ENCODE measurements at places on chromosomes 11 and 22.

DNA sequence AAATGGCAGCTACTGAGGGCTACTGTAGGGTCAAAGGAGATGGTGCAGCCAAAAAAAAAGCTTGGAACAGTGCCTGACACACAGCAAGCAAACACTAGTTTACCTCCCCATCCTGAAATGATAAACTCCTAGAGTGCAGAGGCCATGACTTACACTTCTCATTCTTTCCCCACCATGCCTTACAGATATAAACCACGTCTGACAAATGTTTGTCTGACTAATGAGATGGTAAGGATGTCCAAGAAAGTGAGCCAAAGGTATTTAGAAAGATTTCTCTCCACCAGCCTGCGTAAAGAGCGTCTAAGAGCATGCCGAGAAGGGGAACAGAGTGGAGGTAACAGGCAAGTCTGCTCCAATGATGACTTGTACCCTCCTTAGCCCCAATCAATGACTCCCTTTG, 99.0 kb downstream of the LARGE1 start:
- DNase-seq, result no peak

- no peak for DNase-seq
Measured at GRCh38 chr22:27533105-27533745, 268.3 kb downstream of the MN1 start.

DNA sequence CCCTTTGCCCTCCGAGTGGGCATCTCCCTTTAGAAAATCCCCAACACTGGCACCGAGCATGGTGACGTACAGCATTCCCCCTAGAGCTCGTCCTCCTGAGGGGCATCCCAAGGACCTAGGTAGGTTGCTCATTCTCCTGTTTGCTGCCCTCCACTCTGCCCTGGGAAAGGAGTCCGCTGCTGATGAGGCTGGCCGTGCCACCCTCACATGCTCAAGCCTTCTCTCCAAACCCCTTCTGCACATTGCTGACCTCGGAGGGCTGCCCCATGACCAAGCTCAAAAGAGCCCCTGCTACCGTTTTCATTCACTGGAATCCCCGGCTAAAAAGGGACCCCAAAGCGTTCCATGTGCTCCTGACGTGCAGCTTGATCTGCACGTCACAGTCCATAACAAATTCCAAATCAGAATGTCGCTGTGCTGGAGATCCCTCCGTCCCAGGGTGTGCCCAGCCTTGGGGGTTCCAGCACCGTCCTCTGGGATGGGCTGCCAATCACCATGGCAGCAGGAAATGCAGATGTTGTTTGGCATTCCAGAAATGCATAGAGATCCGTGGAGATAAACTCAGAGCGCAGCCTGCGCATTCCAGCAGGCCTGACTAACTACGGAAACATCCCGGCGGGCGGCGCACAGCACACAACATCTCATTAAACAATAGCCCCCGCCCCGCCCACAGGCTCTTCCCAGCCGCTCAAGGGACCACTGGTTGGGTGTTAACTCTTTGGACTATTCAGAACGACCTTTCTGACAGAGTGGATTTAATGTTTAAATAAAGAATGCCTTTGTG, 26.3 kb upstream of the GNB1L start:
- DNase-seq, result no peak

- DNase-seq, result no peak
Measured at GRCh38 chr11:120063686-120064340, 74.1 kb downstream of the TRIM29 start.

GRCh38 chr11:75105462-75105925, 8.8 kb upstream of the OR2AT4 start:
- DNase-seq, result no peak

DNA sequence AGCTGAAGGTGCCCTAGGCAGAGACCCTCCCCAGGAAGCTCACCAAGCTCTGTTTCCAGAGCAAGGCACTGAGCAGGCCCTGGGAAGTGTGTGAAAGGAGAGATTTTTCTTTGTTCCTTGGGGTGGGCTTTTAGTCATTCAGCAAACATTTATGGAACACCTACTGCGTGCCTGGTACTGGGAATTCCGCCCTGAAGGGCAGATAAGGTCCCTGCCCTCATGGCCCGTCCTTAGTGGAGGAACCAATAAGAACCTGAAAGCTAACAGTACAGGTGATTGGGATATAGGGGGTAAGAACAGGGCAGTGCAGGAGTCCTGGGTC, 3.9 kb downstream of the TMEM134 start:
- no peak for DNase-seq

GRCh38 chr11:122023614-122024250, 92.3 kb downstream of the BLID start:
- DNase-seq, result no peak

- no peak for DNase-seq
Measured at GRCh38 chr11:114918286-114918685, 240.0 kb downstream of the NXPE2 start.

DNA sequence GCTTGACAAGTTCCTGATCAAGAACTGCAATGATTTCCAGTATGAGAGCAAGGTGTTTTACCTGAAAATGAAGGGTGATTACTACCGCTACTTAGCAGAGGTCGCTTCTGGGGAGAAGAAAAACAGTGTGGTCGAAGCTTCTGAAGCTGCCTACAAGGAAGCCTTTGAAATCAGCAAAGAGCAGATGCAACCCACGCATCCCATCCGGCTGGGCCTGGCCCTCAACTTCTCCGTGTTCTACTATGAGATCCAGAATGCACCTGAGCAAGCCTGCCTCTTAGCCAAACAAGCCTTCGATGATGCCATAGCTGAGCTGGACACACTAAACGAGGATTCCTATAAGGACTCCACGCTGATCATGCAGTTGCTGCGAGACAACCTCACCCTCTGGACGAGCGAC, 12.0 kb downstream of the YWHAH start:
- no peak for DNase-seq

DNA sequence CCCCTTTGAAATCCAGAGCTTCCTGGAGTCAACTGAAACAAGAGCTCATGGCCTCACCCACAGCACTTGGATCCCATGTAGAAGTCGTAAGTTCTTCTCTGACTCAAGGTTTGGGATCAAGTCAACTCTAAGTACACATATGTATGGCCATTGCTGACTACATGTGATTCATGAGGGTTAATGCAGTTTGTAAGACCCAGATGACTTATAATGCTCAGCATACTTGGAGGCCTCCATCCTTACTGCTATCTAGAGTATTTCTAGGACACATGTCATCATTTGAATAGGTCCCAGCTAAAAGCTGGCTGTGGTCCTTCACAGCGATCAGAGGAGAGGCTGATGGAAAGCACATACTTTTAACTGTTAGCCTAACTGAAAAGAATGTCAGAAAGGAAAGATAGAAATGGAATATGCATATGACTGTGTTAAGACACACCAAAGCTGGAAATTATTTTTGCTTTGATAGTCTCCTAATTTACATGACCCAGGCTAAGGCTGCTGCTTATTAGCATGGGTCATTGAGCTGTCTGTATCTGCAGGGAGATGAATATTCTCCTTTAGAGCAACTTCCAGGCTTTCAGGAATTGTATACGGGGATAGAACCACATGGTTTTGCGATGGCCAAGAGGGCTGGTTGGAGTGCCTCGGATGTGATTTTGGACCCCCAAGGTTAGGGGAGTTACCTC, 76.3 kb downstream of the NTM start:
- no peak for DNase-seq

GRCh38 chr22:22408731-22409696, 99.5 kb downstream of the ZNF280B start:
- no peak for DNase-seq

- DNase-seq, result no peak
Measured at GRCh38 chr11:12079726-12080556, 30.4 kb upstream of the MICAL2 start.

- no peak for DNase-seq
Measured at GRCh38 chr22:38244106-38244505, 28.7 kb downstream of the TMEM184B start.

DNA sequence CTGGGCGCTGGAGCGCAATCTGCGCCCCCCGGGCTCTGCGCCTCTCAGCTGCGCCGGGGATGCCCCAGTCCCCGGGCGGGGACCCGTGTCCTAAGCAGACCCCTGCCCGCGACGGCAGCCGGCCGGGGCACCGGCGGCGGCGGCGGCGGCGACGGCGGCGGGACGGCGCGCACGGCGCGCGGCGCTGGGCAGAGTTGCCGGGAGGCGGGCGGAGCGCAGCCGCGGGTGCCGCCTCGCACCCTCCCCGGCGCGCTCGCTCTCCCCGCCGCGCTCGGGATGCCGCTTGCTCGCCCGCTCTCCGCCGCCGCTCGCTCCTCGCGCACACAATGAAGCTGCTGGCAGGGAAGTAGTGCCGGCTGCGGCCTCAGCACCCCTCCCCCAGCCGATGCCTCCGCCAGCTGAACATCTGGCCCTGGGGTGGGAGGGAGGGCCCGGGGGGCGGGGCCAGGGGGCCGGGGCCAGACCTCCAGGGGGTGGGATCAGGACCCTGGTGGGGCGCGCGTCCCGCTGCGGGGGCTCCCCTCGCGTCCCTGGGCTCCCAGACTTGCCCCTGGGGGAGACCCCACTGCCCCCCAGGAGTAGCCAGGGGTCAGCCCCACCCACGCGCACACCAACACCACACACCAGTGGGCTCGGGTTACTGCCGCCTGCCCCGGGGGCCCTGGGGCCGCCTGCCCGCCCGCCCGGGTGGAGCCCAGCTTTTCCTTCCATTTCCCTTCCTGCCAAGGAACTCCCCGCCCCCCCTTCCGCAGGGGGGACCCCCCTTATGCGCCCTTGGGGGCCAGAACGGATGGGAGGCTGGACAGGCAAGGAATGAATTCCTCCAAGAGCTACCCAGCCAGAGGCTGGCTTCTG, at the start of gene RCOR2:
RCOR2 (minus strand) TSS at position 328 of the 855 bp plus-strand sequence. CDS start 708 bp downstream, outside the sequence.
- DNase-seq, result no peak

- no peak for DNase-seq
Measured at GRCh38 chr11:47905358-47906059, 57.4 kb upstream of the NUP160 start.
